ENCODE measurements at places on chromosomes 6 and 20. TPM values are rescaled to one million over a fixed set of nuclear protein-coding genes. Genes with fewer than 3 reads are reported as not detected.

Gene THBS2
- 1,330 TPM for total RNA-seq

Gene SRC
- total RNA-seq = 20.5 TPM

Gene PRR3
- total RNA-seq = 3.4 TPM

Gene BICRAL
- total RNA-seq = 3.5 TPM

Gene EYA4
- total RNA-seq = 16.6 TPM

Gene SOBP
- 5.3 TPM for total RNA-seq

Gene C6orf15
- total RNA-seq = not detected

Gene TRAPPC3L
- 0.14 TPM for total RNA-seq

Gene CLVS2
- under 0.01 TPM for total RNA-seq

Gene CRIP3
- total RNA-seq = not detected

Gene WFDC2
- total RNA-seq = not detected

Gene TPBG
- total RNA-seq = 53.2 TPM

Gene PBOV1
- total RNA-seq = not detected
